Mesothelial cell of epicardium (in vitro differentiated cells): ENCODE measurements at places on chromosomes 11 and 22. TPM values are rescaled to one million over a fixed set of nuclear protein-coding genes. Genes with fewer than 3 reads are reported as not detected.

Gene C11orf97
- not detected in 3 replicates for total RNA-seq

Gene TRIM49
- not detected in 3 replicates for total RNA-seq

DNA sequence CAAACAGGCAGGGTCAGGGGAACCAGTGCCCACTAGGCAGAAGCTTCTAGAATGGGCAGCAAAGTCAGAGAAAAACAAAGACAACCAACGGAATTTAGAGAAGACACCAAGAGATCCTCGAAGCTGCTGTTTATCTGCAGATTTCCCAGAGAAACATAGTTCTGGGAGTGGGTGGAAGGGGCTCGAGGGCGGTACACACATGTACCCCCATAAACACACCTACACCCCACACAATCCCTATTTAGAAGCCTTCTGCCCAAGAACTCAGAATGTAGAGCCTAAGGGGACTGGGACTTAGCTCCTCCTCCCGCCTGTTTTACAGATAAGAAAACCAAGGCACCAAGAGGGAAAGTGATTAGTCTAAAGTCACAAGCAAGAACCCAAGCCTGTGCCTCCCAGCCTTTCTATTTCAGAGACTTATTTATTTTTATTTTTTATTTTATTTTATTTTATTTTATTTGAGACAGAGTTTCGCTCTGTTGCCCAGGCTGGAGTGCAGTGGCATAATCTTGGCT, 6.4 kb downstream of the NPTXR start:
- no peaks in the 10 kb centered on the region for H3K4me1 ChIP-seq
- H3K27me3 ChIP-seq = peaks cover 76% of the 10 kb centered on the region
- H3K4me3 ChIP-seq = no peak overlapping the region
- no peak for DNase-seq
- no peaks in the 10 kb centered on the region for H3K36me3 ChIP-seq

DNA sequence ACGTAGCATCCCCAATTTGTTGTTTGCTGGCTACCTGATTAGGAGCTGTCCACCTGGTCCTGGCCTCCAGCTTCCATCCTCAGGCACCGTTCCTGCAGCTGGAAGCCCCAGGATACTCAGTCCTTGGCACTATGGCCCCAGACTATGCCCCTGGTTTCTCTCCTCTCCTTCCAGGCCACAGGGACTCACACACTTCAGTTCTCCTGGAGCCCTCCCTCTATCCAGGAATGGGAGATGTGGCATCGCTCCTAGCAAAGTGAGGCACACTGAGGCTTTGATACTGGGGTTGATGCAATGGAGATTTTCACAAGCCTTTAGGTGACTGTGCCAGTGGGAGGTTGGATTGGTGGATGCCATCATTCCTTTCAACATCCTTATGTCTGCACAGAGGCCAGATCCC, 142.8 kb upstream of the B3GAT1 start:
- H3K27ac ChIP-seq = no peak overlapping the region
- peaks cover 4% of the 10 kb centered on the region for H3K27me3 ChIP-seq
- H3K4me3 ChIP-seq = no peak overlapping the region
- H3K4me1 ChIP-seq = peaks cover 5% of the 10 kb centered on the region
- H3K36me3 ChIP-seq = no peaks in the 10 kb centered on the region
- DNase-seq = peak; percentile 19

GRCh38 chr11:72856065-72856464, 41.9 kb downstream of the ATG16L2 start:
- peaks cover 6% of the 10 kb centered on the region for H3K4me1 ChIP-seq
- H3K27me3 ChIP-seq = no peaks in the 10 kb centered on the region
- no peak for DNase-seq
- H3K27ac ChIP-seq = no peak overlapping the region

Gene KCNJ1
- not detected in 3 replicates for total RNA-seq

Gene GCAT
- total RNA-seq = 9.8 to 13.2 TPM (median 12.5 TPM) in 3 replicates

DNA sequence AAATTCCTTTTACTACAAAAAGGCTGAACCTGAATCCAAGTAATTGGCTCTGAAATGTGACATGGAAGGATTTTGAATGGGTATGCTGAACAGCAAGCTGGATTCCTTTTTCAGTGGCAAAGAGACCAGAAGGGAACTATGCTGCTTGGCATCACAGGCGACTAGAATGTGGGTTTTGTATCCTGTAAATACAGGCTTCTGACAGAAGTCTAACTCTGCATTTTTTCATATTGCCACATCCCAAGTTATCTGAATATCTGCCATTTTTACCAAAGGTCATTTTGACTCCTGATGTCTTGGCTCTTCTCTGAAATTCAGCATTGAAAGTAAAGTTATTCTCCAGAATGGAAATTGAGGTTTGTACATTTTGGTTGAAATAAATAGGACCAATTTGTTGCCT, 145.7 kb downstream of the ARHGAP42 start:
- H3K36me3 ChIP-seq = no peaks in the 10 kb centered on the region
- no peak for DNase-seq
- peaks cover 22% of the 10 kb centered on the region for H3K4me1 ChIP-seq
- H3K27me3 ChIP-seq = no peaks in the 10 kb centered on the region
- no peak overlapping the region for H3K4me3 ChIP-seq

- peaks cover 9% of the 10 kb centered on the region for H3K4me1 ChIP-seq
- no peak for DNase-seq
- peaks cover 17% of the 10 kb centered on the region for H3K36me3 ChIP-seq
- peak overlapping the region; percentile 81 for H3K27ac ChIP-seq
- no peaks in the 10 kb centered on the region for H3K27me3 ChIP-seq
- H3K4me3 ChIP-seq = no peak overlapping the region
Measured at GRCh38 chr22:40332319-40332781, 13.9 kb upstream of the ADSL start.

DNA sequence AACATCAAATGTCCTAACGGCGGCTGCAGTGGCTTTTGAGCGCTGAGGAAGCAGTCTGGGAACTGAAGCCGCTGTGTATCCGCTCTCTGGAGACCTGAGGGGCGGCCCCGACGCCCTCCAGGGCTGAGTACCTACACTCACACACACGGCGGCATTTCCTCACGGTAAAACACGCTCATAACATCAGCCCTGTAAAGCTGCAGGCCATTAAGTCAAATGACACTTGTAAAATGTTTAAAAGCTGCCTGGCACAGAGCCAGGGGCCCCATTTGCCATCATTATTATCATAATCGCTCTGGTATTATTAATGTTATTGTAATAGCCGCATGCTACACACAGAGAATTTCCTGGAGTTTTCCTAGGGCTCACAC, 5.1 kb downstream of the CARS1 start:
- no peaks in the 10 kb centered on the region for H3K36me3 ChIP-seq
- no peaks in the 10 kb centered on the region for H3K27me3 ChIP-seq
- H3K4me3 ChIP-seq = no peak overlapping the region
- no peak overlapping the region for H3K27ac ChIP-seq
- no peak for DNase-seq

Gene PATE4
- not detected in 3 replicates for total RNA-seq

- no peak for DNase-seq
- no peaks in the 10 kb centered on the region for H3K36me3 ChIP-seq
- H3K27ac ChIP-seq = peak overlapping the region; percentile 19
- no peaks in the 10 kb centered on the region for H3K27me3 ChIP-seq
- H3K4me1 ChIP-seq = peaks cover 18% of the 10 kb centered on the region
- H3K4me3 ChIP-seq = no peak overlapping the region
Measured at GRCh38 chr11:104104664-104105063, 59.3 kb downstream of the PDGFD start.

DNA sequence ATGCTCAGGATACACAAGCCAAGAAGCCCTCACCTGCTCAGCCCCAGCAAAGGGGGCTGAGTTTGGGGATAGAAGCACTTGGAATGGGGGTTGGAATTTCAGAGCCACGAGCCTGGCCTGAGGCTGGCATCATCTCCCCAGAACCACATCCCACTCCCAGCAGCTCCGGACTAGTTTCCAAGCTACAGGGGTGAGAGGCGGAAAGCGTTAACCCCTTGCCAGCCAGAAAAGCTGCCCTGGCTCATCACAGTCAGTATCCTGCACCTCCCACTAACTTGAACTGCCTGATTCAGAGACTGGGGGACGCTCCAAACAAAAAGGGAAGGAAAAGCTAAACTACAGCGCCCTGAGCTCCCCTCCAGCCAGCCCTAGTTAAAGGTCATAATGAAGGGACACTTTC, 19.0 kb upstream of the CHST1 start:
- DNase-seq = no peak
- peaks cover 4% of the 10 kb centered on the region for H3K27me3 ChIP-seq
- H3K4me3 ChIP-seq = no peak overlapping the region
- H3K27ac ChIP-seq = no peak overlapping the region
- H3K36me3 ChIP-seq = no peaks in the 10 kb centered on the region

DNA sequence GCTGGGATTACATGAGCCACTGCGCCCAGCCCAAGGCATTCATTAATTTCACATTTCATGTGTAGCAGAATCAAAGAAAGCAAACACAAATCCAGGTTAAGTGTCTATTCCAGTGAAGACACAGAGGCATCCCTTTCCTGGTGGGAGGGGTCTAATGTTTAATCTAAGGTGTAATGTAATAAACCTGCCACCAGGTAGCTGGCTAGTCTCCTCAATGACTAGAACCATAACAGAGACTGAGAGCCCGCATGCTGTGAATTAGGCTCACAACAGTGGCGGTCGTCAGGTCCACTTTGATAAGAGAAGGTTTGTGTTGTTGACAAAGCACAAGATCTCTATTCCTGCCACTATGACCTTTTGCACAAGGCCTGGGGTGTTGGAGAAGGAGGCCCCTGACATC, 64.2 kb upstream of the ADA2 start:
- DNase-seq = no peak
- no peak overlapping the region for H3K27ac ChIP-seq
- H3K27me3 ChIP-seq = peaks cover 8% of the 10 kb centered on the region
- no peak overlapping the region for H3K4me3 ChIP-seq

Gene SLC5A4
- total RNA-seq = not detected in 3 replicates

DNA sequence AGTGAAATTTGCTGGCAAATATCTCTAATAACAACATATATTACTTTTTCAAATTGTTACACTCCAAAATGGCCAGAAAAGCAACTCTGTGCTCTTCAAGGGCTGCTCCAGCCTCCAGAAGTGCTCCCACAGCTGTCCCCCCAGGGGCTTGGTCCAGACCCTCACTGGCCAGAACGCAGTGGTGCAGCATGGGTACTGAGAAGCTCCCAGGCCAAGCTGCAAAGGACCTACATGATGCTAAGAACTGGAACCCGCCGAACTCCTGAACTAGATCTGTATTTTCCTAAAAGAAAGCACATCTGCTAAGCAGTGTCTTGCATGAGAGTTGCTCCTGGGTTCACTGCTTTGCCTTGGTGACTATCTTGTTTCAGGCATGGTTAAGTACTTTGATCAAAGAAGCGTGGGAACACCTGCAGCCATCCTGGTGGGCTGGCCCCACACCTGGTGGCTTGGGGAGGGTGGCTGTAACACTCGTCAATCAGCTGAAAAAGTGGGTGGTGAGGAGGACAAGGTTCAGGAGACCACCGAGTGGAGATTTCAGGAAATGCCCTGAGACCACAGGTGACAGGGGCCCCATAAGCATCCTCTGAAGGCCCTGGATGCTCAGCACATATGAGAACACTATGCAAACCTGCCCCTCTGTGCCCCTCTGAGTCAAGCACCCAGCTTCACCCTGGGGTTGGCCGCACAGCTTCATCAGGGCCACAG, 72.7 kb upstream of the PITPNB start:
- peaks cover 4% of the 10 kb centered on the region for H3K4me1 ChIP-seq
- H3K27ac ChIP-seq = no peak overlapping the region
- no peaks in the 10 kb centered on the region for H3K27me3 ChIP-seq
- DNase-seq = no peak

Gene SGSM1
- 1.1 to 1.7 TPM (median 1.2 TPM) in 3 replicates for total RNA-seq

Gene GRIA4
- total RNA-seq = 144 to 156 TPM (median 156 TPM) in 3 replicates

Gene HEPHL1
- total RNA-seq = not detected in 3 replicates

DNA sequence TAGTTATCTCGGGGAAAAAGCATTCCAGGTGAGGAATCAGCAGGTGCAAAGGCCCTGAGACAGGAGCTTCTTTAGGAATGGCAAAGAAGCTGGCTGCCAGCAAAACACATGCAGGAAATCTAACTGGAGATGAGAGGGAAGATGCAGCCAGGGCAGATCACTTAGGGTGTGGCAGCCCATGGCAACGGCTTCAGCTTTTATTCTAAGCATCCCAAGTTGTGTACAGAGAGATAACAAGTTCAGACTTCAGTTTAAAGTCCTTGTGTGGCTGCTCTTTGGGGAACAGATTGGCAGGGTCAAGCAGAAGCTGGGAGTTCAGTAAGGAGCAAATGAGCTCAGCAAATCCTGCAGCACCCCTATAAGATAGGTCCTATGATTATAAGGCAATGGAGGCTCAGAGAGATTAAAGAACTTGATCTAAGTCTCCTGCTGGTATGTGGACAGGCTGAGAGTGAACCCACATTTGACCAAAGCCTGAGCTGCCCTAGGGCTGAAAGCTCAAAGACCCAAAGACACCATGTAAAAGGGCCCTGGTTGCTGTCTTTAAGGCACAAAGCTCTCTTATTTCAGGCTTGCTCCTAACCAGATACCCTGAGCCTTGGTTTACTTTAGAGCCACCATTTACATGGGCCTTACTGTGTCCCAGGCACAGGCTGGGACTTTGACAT, 466.8 kb downstream of the SOX6 start:
- peaks cover 49% of the 10 kb centered on the region for H3K4me1 ChIP-seq
- H3K27ac ChIP-seq = peak overlapping the region; percentile 47
- no peak for DNase-seq
- H3K27me3 ChIP-seq = peaks cover 5% of the 10 kb centered on the region

Gene CARD18
- total RNA-seq = not detected in 3 replicates

DNA sequence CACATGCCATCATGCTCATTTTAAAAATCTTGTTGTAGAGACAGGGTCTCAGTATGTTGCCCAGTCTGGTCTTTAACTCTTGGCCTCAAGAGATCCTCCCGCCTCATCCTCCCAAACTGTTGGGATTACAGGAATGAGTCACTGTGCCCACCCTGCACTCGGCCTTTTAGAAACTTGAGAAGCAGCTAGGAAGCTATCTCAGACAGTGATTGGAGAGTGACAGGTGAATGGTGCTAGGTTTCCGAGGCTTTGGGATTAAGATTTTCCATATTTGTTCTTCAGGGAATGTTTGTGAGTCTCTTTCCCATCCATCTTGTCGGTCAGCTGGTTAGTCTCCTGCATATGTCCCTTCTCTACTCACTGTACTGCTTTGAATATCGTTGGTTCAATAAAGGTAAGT, 10.5 kb downstream of the EI24 start:
- H3K27me3 ChIP-seq = no peaks in the 10 kb centered on the region
- peaks cover 46% of the 10 kb centered on the region for H3K36me3 ChIP-seq
- H3K27ac ChIP-seq = no peak overlapping the region

DNA sequence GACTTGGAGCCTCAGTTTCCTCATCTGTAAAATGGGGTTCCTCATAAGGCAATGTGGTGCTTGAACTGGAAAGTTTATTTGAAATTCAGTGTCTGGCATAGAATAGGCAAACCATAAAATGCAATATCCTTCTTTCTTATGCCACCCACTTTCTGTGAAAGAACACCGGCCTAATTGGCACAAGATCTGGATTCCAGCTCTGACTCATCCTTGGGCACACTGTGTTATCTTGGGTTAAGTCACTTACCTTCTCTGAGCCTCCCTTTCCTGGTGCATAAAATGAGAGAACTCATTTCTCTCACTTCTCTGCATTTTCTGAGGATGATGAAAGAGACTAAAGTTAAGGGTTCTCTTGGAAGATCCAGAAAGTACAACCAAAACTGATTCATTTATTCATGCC, 5.1 kb downstream of the INSC start:
- no peak overlapping the region for H3K4me3 ChIP-seq
- DNase-seq = no peak
- no peak overlapping the region for H3K27ac ChIP-seq
- H3K4me1 ChIP-seq = no peaks in the 10 kb centered on the region
- H3K36me3 ChIP-seq = no peaks in the 10 kb centered on the region
- H3K27me3 ChIP-seq = peaks cover 85% of the 10 kb centered on the region
